ENCODE measurements at places on chromosomes 2 and 18. TPM values are rescaled to one million over a fixed set of nuclear protein-coding genes. Genes with fewer than 3 reads are reported as not detected.
A peak's percentile ranks its signal among the peaks of the same experiment; 100 is the strongest.

- DNase-seq, result no peak
These were observed 116.9 kb downstream of the LYPD6B start for GRCh38 chr2:149155196-149155969.

Gene LIMS4
- 1.4 TPM for total RNA-seq

GRCh38 chr2:216043949-216044348, 30.6 kb upstream of the MREG start:
- no peak for DNase-seq

- DNase-seq, result no peak
These were observed 229.2 kb downstream of the GLI2 start for GRCh38 chr2:120964819-120965218.

GRCh38 chr2:44186810-44187209, 18.1 kb downstream of the PPM1B start:
- no peak for DNase-seq

- no peak for DNase-seq
These were observed 272.8 kb upstream of the MMADHC start for GRCh38 chr2:149860276-149860921.

DNA sequence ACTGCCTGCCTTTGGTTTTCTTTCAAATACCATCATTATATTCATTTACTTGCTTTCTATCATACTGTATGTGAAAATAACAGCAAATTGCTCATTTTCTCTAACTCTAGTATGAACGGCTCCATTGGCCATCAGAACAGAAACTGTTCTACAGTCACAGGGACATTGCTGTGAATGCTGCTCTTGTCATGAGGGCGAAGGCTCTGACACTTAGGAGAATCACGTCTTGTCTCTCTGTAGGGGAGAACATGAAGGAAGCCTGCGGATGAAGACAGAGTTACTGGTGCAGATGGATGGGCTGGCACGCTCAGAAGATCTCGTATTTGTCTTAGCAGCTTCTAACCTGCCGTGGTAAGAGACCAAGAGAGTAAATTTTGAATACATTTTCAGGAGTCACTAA, 41.7 kb upstream of the ELOA2 start:
- DNase-seq, result no peak

DNA sequence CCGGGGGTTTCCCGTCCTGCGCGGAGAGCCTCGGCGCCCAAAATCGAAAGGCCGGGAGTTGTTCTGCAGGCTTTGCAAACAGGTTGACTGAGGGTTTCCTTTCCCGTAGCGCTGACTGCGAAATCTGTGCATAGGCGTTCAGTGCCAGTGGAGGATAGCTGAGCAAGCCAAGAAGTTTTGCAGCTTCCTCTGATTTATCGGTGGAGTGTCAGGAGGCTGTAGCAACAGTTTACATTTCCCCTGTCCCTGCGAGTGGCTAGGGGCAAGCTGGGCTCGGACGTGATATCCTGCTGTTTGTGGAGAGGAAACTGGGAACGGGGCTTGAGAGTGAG, 694 bp downstream of the THSD7B start:
- DNase-seq, result no peak

GRCh38 chr2:176129813-176130146, 275 bp downstream of the HOXD8 start:
- DNase-seq, result no peak

Gene SAG
- not detected for total RNA-seq

DNA sequence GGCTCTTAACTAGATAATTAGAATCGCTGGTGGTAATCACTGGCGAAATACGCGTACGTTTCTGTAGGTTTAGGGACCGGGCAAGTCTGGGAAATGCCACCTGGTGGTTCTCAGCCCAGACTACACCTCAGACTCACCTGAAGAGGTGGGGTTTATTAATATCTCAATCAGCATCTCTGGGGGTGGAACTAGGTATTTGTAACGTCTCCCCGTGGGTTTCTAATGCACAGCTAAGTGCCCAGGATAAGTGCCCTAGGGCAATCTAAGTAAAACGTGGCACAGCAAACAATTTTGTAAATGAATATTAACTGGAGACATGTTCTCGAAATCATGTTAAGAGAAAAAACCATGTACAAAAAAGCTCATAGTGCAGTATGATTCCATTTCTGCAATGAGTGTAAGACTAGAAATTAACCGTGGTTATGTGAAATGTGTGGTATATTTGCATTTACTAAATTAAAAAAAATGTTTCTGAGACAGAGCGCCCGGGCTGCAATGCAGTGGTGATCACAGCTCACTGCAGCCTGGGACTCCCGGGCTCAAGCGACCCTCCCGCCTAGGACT, 760 bp upstream of the CNOT11 start:
- no peak for DNase-seq

Gene DSG4
- total RNA-seq, result not detected

Gene DHRS9
- total RNA-seq, result not detected

GRCh38 chr18:41993151-41993550, 38.1 kb downstream of the PIK3C3 start:
- no peak for DNase-seq

Gene CCDC74A
- total RNA-seq, result 14.9 TPM

- DNase-seq, result no peak
These were observed 472.8 kb downstream of the PLCL1 start for GRCh38 chr2:198277181-198277580.

Gene TEKT4
- not detected for total RNA-seq

DNA sequence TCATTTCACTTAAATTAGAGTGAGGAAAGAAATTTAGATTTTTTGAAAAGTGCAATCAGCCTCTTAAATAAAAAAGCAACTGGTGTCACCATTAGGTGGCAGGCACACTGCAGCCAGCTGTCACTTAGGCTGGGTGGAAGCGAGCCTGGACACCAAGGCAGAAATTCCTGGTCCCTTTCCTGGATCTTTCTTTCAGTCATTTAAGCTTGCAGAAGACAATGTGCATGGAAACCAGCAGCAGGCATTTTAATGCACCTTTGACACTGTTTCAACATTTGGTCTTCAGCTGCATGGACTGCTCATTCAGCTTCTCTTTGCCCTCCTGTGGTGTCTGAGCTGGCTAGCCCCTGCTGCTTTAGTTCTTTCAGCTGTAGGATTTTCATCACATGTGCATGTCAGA, 61.0 kb downstream of the AQP4 start:
- no peak for DNase-seq

GRCh38 chr18:68607852-68608251, 107.1 kb downstream of the TMX3 start:
- no peak for DNase-seq

Gene TBC1D8
- total RNA-seq, result 21.8 TPM

- DNase-seq, result no peak
These were observed 144.1 kb downstream of the SOCS6 start for GRCh38 chr18:70432804-70433400.

DNA sequence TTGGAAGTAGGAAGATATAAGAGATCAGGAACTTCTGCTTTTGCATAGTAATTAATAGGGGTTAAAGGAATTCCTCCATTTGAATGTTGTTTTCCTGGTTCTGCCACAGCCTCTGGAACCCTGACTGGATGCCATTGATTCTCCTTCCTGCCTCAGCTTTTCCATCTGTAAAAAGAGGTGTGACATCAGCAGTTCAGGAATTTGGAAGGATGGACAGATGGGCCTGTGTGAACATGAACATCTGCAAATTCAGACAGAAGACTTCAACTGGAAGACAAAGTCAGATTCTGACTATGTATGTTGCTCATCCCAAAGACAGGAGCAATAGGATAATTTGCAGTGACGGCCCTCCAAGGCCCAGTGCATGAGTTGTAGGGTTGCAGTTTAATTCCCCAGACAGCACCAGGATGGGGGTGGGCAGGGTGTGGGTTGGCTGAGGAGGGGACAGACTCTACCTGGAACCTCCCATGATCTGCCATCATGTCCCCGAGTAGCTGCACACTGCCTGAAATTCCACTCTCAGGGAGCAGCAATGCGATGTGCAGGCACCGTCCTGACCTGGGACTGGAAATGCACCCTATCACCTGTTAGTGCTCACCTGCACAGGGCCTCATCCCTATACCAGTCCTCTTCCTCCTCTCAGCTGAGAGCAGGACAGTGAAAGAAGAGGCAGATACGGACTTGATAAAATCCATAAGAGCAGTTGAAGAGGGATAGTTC, 98.9 kb upstream of the EPAS1 start:
- DNase-seq, result no peak

DNA sequence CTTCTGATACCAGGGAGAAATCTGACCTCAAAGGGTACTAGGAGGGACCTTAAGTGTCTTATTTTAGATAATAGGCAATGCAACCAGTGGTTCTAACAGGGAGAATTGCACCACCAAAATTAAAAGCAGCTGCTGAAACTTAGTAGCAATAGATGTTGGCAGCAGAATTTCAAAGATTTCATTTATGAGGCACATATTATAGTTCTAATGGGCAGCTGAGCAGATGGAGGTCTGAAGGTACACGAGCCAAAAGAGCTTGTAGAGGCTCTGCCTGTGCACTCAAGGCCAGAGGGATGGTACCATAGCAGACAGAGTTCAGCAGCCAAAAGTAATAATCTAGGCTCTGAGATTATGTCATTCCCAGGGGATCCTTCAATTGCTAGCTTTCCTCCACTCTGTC, 87.3 kb upstream of the NCKAP5 start:
- DNase-seq, result no peak

- no peak for DNase-seq
These were observed 96.8 kb downstream of the ERBB4 start for GRCh38 chr2:212441821-212442220.

GRCh38 chr2:3260959-3261358, 116.7 kb downstream of the EIPR1 start:
- DNase-seq, result no peak

- DNase-seq, result no peak
These were observed 10.4 kb downstream of the RNF152 start for GRCh38 chr18:61882296-61883004.

GRCh38 chr2:12005886-12006681, 259.7 kb downstream of the LPIN1 start:
- DNase-seq, result no peak

Gene CROCC2
- total RNA-seq, result not detected

DNA sequence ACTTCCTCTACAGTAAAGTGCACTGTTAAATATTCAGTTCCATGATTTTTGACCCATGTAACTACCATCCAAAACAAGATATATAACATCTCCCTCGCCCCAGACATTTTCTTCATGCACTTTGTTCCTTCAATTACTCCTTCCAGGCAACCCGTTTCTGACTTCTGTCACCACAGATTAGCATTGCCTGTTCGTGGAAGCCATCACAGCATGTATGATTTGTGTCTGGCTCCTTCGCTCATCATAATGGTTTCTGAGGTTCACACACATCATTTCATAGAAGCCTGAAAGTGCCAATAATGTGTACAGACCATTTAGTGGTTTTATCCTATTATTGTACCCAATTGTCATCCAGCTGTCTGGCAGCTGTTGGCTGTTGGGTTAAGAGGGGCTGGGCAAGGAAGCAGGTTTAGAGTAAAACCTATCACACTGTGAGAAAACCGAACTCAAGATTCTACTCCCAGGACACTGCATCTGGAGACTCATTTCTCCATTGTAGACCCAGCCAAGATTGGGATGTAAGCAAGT, 16.1 kb downstream of the ARHGAP28 start:
- no peak for DNase-seq

Gene ZAP70
- total RNA-seq, result not detected

Gene CD8A
- 0.39 TPM for total RNA-seq

DNA sequence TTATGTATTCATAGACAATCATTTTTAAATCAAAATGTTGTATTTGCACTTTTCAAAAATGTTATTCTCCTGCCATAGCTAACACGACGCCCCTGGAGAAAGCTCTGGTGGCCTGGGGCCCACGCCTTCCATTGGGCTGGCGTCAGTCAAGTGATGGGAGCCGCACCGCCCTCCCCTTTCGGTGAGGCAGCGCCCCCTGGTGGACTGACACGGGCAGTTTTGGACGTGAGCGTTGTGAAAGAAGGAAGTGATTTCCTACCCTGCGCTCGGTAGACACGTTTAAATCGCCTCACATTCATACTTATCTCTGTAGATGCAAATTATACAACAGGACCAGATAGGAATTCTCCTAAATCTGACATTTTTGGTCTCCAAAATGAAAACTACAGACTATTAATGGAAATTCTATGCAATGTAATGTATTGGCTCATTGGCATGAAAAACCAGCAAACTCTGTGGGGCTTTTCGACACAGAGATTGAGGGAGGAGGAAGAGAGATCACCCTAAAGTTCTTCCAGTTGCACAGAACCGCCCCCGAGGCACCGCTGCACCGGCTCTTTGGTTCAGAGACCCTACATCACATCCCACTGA, 326.2 kb upstream of the SOX11 start:
- peak; percentile 46 for DNase-seq

DNA sequence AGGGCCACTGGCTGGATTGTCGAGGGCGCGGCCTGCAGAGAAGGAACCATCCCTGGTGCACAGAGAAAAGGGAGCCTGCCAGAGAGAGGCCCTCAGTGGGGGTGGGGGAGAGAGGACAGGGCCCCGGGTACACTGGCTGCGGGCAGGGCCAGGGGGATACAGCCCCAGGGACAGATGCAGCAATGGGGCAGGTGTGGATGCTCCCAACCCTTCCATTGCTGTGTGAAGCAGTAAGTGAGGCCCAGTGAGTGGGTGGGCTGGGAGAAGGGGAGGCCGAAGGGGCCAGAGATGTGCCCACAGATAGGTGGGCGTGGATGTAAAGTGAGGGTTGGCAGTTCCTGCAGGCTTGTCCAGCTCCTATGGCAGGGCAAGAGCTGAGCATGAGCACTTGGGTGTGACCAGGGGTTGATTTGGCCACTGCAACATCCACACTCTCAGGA, 7.4 kb downstream of the AGXT start:
- DNase-seq, result no peak

Gene SIX3
- 0.21 TPM for total RNA-seq

- no peak for DNase-seq
These were observed 26.7 kb upstream of the APOB start for GRCh38 chr2:21070341-21071257.

Gene CCDC74B
- 4.3 TPM for total RNA-seq

DNA sequence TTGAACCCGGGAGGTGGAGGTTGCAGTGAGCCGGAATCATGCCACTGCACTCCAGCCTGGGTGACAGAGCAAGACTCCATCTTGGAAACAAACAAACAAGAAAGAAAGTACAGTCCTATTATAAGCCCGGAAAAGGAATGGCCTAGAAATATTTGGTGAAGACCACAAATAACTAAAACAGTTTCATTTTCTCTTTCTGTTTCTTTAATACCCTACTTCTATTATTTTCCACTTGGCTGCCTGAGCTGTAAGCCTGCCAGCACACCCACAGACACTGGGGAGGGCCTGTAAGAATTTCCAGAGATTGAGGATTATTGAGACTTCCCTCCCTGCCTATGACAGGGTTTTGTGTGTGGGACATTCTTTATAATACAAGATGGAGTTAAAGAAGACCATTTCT, 188.0 kb upstream of the DCC start:
- no peak for DNase-seq

DNA sequence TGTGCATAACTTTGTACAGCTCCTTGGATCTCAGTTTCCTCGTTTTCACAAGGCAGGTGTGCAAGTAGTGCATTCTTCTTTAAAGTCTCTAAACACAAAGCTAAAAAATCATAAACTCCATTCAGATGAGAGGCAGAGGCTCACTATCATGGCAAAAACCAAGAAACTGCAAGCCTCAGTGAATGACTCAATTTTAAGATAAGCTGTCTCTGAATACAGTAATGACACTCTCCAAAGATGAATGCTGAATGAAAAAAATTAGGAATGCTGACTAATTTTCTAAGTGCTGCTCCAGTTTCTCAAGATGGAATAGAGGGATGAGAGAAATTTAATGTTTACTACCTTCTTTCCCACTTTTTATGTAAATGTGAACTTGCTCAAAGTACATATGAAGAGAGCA, 17.2 kb downstream of the B4GALT6 start:
- DNase-seq, result no peak

Data from H1 (cell line).